Dermis blood vessel endothelial cell (primary cell): ENCODE measurements at places on chromosomes 1 and 21. TPM values are rescaled to one million over a fixed set of nuclear protein-coding genes. Genes with fewer than 3 reads are reported as not detected.

Gene THEM5
- total RNA-seq = 0.17 TPM in 1 of 2 replicates, not detected in the other

Gene NENF
- 11.6 and 15.7 TPM in 2 replicates for total RNA-seq

Gene ATP1A4
- not detected in 2 replicates for total RNA-seq

Gene CRP
- total RNA-seq = not detected in 2 replicates

Gene OR6N1
- total RNA-seq = not detected in 2 replicates

Gene GPR3
- total RNA-seq = 0.42 and 0.51 TPM in 2 replicates

Gene SLC16A4
- total RNA-seq = 1.4 and 1.7 TPM in 2 replicates

Gene HAO2
- not detected in 2 replicates for total RNA-seq

Gene S100A14
- total RNA-seq = 0.42 and 0.68 TPM in 2 replicates
